ENCODE measurements at places on chromosomes 4 and X. TPM values are rescaled to one million over a fixed set of nuclear protein-coding genes. Genes with fewer than 3 reads are reported as not detected.

The FRMD7 gene
- total RNA-seq, result not detected

The FAM9C gene
- not detected for total RNA-seq

The WNK3 gene
- 0.27 TPM for total RNA-seq

The ASB5 gene
- not detected for total RNA-seq

The STS gene
- 0.54 TPM for total RNA-seq

The MAGEE1 gene
- 2.4 TPM for total RNA-seq

The SOX3 gene
- total RNA-seq, result not detected

The LRIT3 gene
- total RNA-seq, result under 0.01 TPM

The F11 gene
- not detected for total RNA-seq

GRCh38 chr4:38145033-38145678, 185.0 kb downstream of the PTTG2 start:
- no peak for DNase-seq

- peak; percentile 77 for DNase-seq
Observed at GRCh38 chrX:84188320-84188834, 378 bp upstream of the RPS6KA6 start.

DNA sequence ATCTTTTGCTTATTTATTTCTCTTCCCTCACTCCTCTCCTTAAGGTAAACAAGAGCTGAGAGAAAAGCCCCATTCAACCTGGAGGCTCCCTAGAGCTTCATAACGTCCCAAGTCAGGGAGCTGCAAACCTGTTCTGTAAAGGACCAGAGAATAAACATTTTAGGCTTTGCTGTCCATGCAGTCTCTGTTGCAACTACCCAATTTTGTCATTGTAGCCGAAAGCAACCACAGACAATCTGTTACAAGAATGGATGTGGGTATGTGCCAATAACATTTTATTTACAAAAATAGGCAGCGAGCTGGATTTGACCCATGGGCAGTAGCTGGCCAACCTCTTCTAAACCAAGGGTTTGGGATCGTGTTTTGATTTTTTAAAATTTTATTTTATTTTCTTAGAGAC, 71.3 kb upstream of the TBL1X start:
- DNase-seq, result no peak

DNA sequence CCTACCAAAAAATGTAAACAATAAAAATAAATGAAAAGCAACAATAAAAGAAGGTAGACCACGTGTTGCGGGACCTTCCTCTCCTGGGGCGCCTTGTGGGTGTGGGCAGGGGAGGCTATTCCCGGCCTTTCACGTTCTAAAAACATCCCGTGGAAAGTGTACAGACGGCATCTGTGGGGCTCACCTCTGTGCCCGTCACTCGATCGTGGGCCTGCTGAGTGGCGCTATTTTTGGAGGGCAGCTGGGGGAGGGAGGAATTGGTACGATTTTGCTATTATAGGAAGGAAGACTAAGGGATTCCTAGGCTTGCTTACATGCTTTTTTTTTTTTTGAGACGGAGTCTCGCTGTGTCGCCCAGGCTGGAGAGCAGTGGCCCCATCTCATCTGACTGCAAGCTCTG, 13.6 kb upstream of the PPP2R3B start:
- no peak for DNase-seq

DNA sequence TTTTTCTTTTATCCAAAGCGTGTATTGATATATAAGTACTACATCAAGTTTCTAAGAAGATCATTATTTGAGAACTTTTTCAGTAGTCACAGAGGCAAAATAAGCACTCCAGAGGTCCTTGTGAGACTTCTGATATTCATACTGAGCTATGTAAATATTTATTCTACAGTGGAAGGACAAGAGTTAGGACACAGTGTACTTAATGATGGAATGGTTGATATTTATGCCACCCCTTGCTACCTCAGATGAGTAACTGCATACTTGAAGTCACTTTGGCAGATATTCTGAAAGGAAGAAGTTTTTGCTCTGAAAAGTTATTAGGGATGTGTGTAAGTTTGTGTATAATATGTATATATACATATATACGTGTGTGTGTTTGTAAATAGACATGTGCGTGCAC, 30.3 kb downstream of the MAGEA1 start:
- no peak for DNase-seq

DNA sequence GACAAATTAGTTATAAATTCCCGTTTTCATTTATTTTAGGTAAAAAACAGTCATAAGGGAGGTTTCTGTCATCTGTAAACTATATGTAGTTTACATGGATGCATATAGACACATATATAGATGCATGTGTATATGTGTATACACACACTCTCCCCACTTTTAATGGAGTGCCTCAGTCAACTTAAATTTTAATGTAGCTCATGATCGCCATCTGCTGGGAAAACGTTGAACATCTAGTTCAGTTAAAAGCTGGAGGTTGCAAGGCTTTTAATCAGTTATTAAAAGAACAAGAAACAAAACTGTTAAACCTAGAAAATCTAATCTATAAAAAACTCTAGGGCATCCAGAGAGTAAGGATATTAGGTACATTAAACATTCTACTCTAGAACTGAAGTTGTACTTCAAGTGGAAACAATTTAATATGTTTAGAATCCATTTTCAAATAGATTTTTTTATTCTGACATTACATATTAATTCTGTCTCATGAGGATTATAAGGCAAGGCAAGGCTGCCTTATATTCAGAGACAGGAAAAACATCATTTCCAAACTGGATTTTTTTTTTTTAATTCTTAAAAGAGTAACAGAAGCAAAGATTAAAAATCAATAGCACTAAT, 122.6 kb downstream of the SHISA3 start:
- DNase-seq, result peak; percentile 28

DNA sequence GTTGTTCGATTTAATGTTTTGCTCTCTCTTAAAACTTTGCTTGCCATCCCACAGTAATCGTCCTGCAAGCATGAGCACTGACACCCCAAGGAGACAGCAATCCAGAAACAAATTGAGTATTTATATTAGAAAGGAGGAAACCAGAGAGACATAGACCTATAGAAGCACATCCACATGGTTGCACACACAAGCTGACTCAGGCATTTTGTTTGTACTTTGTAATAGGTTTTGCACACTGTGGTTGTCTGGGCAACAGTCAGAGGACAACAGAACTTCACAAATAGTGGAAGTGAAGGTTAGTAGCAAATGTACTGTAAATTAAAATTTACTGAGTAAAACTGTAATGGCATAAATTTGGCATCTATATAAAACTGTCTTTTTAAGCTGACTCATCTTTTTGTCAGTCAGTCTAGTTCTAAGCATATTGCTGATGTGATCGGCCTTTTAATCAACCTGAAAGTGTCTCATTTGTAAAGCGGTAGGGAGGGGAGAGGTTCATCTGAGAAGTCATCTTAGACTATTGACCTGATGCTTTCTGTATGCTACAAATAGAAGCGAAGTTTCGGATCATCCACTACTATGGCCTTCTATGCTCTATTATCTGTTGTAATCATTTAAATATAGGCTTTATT, 1624.7 kb downstream of the ARAP2 start:
- no peak for DNase-seq

DNA sequence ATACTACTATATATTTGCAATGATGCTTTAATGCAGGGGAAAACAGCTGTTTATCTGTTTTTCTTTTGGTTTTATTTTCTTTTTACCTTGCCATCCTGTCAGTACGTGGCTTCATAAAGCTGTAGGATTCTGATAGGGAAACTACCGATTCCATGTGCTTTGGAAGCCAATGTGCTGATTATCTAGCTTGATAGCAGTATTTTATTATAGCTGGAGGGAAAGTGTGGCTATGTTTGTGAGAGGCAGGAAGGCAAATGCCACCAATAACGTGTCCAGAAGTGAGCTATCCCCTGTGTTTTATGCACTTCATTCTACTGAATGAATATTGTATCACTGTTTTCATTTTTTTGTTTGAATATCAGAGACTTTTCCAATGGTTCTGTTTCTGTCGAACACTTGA, 43.7 kb downstream of the IL15 start:
- peak; percentile 10 for DNase-seq

- no peak for DNase-seq
Observed at GRCh38 chrX:106150701-106151100, 17.4 kb upstream of the PWWP3B start.

- no peak for DNase-seq
Observed at GRCh38 chrX:10296576-10296975, 139.8 kb downstream of the CLCN4 start.

- DNase-seq, result no peak
Observed at GRCh38 chrX:65696613-65697012, 29.2 kb downstream of the MSN start.

- peak; percentile 59 for DNase-seq
Observed at GRCh38 chr4:109826719-109827118, 1.1 kb upstream of the RRH start.

GRCh38 chrX:42219231-42219630, 295.9 kb upstream of the CASK start:
- no peak for DNase-seq

DNA sequence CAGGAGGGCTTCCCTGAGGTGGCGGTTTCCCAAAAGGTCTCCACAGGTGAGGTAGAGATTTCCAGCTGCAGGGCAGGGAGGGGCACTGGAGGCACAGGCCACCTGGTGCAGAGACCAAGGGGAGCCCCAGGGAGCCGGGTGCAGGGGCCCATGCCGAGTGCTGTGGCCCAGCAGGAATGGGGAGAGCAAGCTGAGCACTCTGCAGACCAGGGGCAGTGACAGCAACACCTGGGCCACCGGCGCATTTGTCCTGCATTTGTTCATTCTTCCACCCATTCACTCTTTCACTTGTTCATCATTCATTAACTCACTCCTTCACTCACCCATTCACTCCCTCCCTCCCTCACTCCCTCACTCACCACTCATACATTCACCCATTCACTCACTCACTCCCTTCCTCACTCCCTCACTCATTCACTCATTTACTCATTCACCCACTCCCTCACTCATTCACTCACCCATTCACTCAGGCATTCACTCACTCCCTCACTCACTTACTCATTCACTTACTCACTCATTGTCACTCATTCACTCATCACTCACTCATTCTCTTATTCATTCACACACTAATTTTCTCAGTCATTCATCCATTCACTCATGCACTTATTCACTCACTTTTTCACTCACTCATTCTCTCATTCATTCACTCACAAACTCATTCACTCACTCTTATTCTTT, 16.3 kb downstream of the CPZ start:
- no peak for DNase-seq

GRCh38 chr4:156941940-156942548, 29.6 kb downstream of the PDGFC start:
- no peak for DNase-seq

- no peak for DNase-seq
Observed at GRCh38 chrX:71995122-71995521, 84.5 kb downstream of the NHSL2 start.

GRCh38 chrX:115639334-115639880, 78.4 kb downstream of the PLS3 start:
- no peak for DNase-seq

- DNase-seq, result no peak
Observed at GRCh38 chr4:53646795-53647194, 55.5 kb upstream of the LNX1 start.

- DNase-seq, result no peak
Observed at GRCh38 chrX:22163326-22163725, 109.4 kb upstream of the CBLL2 start.

- DNase-seq, result no peak
Observed at GRCh38 chr4:5039800-5040199, 11.5 kb upstream of the STK32B start.

GRCh38 chrX:13110433-13111324, 66.3 kb upstream of the FAM9C start:
- no peak for DNase-seq

- no peak for DNase-seq
Observed at GRCh38 chr4:54391104-54391503, 162.0 kb downstream of the PDGFRA start.

DNA sequence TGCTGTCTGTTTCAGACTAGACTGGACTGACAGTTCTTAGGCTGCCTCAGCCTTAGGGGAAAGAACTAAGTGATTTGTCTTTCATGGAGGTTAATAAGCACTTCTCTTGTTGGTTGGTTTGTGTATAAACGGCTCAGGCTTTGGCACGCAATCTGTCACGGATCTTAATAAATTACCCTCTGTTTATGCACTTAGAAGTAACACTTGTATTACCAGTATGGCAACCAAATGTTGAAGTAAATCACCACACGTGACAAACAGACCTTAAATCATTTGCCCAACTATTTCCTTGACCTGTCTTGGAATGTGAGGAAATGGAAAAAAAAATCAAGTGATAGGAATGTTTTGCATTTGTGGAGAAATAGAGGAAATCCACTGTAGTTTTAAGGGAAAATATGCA, 69.9 kb downstream of the TEX13A start:
- DNase-seq, result no peak

- DNase-seq, result peak; percentile 41
Observed at GRCh38 chr4:1171311-1172227, 814 bp downstream of the SPON2 start.

DNA sequence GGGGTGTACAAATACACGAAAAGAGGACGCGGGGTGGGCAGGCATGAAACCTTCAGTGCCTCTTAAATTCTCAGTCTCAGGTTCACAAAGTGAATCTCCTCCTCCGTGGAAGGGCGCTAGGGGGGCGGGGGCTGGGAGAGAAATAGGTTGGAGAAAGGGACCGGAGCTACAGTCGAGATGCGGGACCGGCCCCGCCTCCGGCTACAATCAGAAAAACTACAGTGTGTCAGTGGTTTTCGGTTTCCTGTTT, 3.4 kb downstream of the MAML3 start:
- no peak for DNase-seq

DNA sequence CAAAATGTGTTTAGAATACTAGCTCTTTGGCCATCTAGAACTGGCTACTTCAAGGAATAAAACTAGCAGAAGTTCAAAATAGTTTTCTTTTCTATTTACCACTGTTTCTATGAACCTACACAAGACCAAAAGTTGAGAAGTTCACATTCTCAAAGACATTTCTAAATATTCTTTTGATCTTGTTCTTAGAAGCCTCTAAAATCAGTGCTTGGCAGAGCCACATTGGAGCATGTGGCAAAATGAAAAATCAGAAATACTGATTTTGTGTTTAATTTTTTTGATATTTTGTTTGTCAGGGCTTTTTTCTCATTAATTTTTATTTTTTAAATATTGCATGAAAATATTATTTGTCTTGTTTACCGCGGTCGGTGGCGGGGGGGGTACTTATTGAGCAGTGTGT, 853.8 kb upstream of the INTU start:
- DNase-seq, result no peak

- peak; percentile 2 for DNase-seq
Observed at GRCh38 chrX:18252644-18253359, 32.1 kb upstream of the BEND2 start.

DNA sequence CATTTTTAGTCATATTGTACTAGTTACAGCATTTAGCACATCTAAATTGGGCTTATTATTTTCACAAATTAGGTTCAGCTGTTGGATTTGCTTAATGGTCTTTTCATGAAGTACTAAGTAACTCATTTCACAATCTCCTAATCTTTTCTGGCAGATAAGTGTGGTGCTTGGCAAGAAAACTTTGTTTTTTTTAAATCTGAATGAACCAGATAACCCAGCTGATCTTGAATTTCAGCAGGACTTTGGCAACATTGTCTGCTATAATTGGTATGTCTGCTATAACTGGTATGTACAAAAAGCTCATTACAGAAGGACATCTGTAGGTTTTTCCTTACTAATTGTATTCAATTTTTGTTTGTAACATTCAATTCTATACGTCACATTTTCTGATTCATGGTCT, 22.7 kb downstream of the WDR19 start:
- no peak for DNase-seq
